Eye (tissue), 1 donor: ENCODE measurements at places on chromosomes 12 and 14.
A peak's percentile ranks its signal among the peaks of the same experiment; 100 is the strongest.

DNA sequence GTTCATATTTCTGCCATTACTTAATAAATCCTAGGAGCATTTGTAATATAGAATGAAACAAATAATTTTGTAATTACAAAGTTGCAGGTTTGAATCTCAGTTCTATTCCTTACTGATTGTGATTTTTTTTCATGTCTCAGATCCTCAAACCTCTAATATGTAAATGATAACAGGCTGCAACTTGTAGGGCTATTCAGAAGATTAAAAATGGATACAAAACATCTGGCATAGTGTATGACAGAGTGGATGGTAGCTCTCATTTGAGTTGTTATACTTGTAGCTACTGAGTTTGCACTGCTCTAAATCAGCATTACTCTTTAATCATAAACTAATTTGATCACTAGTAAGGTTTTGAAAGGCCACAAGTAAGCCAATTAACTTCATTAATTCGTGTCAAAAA, 406.3 kb upstream of the MGAT4C start:
- DNase-seq, result no peak

GRCh38 chr14:37669242-37669641, 73.8 kb downstream of the TTC6 start:
- DNase-seq, result no peak

DNA sequence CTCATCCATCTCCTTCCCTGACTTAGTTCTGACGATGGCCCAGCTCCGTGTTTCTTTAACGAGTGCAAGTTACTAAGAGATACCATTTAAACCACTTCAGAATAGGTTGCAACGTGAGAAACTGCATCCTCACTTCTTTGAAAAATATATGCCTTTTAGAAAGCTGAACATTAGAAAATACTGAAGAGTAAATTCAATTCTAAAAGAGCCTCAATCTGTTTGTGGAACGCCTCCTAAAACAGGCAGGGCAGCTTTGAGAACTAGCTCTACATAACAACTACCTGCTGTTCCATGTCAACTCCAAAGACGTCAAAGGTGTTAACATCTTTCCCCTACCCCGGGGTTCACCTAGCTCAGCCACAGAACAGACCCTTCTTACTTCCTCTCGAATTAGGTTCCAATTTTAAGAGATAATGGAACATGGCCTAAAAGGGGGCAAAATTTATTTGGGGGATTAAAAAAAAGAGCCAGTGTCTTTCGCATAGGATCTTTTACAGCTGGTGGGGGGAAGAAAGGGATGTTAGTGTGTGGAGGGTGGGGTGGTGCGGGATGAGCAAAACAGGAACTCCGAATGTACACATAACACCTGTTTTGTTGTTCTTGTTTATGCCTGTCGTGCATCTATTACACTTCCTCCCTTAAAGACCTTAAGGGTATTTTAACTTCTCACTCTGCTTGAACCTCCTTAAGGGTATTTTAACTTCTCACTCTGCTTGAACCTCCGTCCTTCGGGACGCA, 3.3 kb downstream of the BHLHE41 start:
- peak; percentile 66 for DNase-seq

DNA sequence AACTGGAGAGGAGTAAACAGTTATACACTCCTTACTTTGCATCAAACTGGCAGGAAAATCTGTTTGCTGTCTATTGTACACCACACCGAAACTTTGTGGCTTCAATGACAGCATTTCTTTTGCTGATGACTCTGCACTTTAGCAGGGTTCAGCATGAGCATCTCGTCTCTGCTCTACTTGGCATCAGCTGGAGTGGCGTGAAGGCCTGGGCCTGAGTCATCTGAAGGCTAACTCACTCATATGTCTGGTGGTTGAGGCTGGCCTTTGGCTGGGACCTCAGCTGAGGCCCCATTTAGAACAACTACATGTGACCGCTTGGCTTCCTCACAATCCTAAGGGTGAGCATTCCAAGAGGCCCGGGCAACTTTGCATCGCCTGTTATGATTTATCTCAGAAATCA, 28.7 kb upstream of the REP15 start:
- DNase-seq, result no peak
